Activated T-cell treated with anti-CD3 and anti-CD28 coated beads, Interleukin-2, amount 50 U/mL, for 72 hours (primary cell): ENCODE measurements at places on chromosomes 5 and 9. TPM values are rescaled to one million over a fixed set of nuclear protein-coding genes. Genes with fewer than 3 reads are reported as not detected.

PKD2L2 gene
- not detected for total RNA-seq

GRCh38 chr5:55232271-55232984, 980 bp downstream of the CCNO start:
- DNase-seq, result no peak
- H3K36me3 ChIP-seq, result peaks cover 2% of the 10 kb centered on the region
- peak overlapping the region; percentile 66 for H3K27ac ChIP-seq
- peaks cover 85% of the 10 kb centered on the region for H3K27me3 ChIP-seq

DNA sequence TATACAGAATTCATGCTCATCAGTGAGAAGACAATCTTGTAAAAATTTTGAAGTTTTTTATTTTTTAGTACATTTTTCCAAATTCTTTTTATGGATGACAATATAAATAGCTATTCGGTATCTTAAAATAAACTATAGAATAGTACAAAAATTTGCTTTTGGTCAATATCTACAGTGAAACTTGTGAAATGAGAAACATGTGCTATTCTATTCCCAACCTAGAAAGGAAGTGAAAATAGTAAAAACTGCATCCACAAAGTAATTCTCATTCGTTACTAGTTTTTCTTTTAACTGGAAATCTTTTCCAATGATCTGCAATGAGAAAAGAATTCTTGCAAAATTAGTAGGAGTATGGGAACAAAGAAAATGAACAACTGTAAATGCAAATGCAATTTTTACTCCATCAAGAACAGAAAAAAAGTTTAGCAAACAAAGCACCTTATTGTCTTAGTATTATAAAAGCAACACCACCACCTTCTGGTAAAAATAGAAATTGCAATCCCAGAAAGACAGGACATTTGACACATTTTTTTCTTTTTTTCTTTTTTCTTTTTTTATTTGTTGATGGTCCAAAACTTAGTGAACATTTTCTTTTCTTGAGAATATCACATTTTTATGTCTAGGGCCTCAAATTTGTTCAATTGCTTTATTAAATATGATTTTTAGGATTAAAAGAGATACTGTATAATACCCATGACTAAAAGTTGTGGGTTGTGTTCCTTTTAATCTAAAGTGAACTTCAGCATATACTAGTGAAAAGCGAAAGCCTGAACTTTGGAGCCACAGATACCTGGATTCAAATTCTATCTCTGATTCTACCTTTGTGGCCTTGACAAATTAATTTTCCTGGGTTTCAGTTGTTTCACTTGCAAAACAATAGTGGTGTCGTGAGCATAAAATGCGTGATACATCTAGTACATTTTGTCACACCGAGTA, 72.3 kb downstream of the SLCO4C1 start:
- no peaks in the 10 kb centered on the region for H3K36me3 ChIP-seq
- peaks cover 2% of the 10 kb centered on the region for H3K27me3 ChIP-seq
- DNase-seq, result peak; percentile 13
- H3K27ac ChIP-seq, result no peak overlapping the region
- no peak overlapping the region for H3K4me3 ChIP-seq

- peak overlapping the region; percentile 98 for H3K27ac ChIP-seq
- H3K27me3 ChIP-seq, result no peaks in the 10 kb centered on the region
- peak; percentile 48 for DNase-seq
- H3K4me3 ChIP-seq, result peak overlapping the region; percentile 90
- peaks cover 8% of the 10 kb centered on the region for H3K36me3 ChIP-seq
- H3K4me1 ChIP-seq, result peaks cover 60% of the 10 kb centered on the region
These were observed 3.1 kb downstream of the KLF9 start for GRCh38 chr9:70411121-70411929.

GRCh38 chr5:67493676-67494075, 297.1 kb upstream of the CD180 start:
- no peak overlapping the region for H3K4me3 ChIP-seq
- peaks cover 5% of the 10 kb centered on the region for H3K4me1 ChIP-seq
- H3K27me3 ChIP-seq, result no peaks in the 10 kb centered on the region
- no peaks in the 10 kb centered on the region for H3K36me3 ChIP-seq

- peaks cover 12% of the 10 kb centered on the region for H3K4me1 ChIP-seq
- no peaks in the 10 kb centered on the region for H3K36me3 ChIP-seq
- no peak overlapping the region for H3K4me3 ChIP-seq
- no peak for DNase-seq
- no peak overlapping the region for H3K27ac ChIP-seq
These were observed 9.8 kb upstream of the CTSL start for GRCh38 chr9:87716141-87716540.
